ENCODE measurements at places on chromosomes 1 and 21. TPM values are rescaled to one million over a fixed set of nuclear protein-coding genes. Genes with fewer than 3 reads are reported as not detected.

IFT25 gene
- total RNA-seq = 40.3 TPM

ATP1A2 gene
- total RNA-seq = 0.58 TPM

WNT3A gene
- not detected for total RNA-seq

ZNF695 gene
- 2.0 TPM for total RNA-seq

GOLPH3L gene
- total RNA-seq = 13.6 TPM

DNM3 gene
- 2.0 TPM for total RNA-seq

COL18A1 gene
- 69.7 TPM for total RNA-seq

CNR2 gene
- total RNA-seq = not detected

CHI3L1 gene
- 14.8 TPM for total RNA-seq

ADSS2 gene
- 41.2 TPM for total RNA-seq

KIAA1614 gene
- total RNA-seq = 9.6 TPM

DNAJC28 gene
- 1.3 TPM for total RNA-seq

DNALI1 gene
- total RNA-seq = 5.5 TPM

TLR5 gene
- total RNA-seq = not detected

KCNC4 gene
- 8.6 TPM for total RNA-seq

SMIM1 gene
- 2.8 TPM for total RNA-seq

OR14K1 gene
- total RNA-seq = not detected

TLCD4 gene
- 0.29 TPM for total RNA-seq

ITGB2 gene
- not detected for total RNA-seq

CITED4 gene
- 2.5 TPM for total RNA-seq

RNU1-4 gene
- under 0.01 TPM for total RNA-seq

LCE3E gene
- total RNA-seq = not detected

ST6GALNAC5 gene
- total RNA-seq = 0.44 TPM

DCST1 gene
- total RNA-seq = not detected

CBR3 gene
- total RNA-seq = 26.3 TPM

KIAA0040 gene
- 0.17 TPM for total RNA-seq

TAS1R3 gene
- total RNA-seq = 0.50 TPM

DYNLT5 gene
- total RNA-seq = 0.33 TPM

ACTRT2 gene
- total RNA-seq = not detected

PAPPA2 gene
- 2.2 TPM for total RNA-seq

FOXJ3 gene
- 20.8 TPM for total RNA-seq

EPHA8 gene
- not detected for total RNA-seq

BARHL2 gene
- total RNA-seq = not detected

TSPEAR gene
- total RNA-seq = not detected

GSTM4 gene
- total RNA-seq = 28.2 TPM

S100A9 gene
- not detected for total RNA-seq

THEM5 gene
- total RNA-seq = 0.17 TPM

CHODL gene
- 0.15 TPM for total RNA-seq

LENEP gene
- not detected for total RNA-seq

CYYR1 gene
- total RNA-seq = 0.15 TPM

OR2L8 gene
- total RNA-seq = not detected

CFHR4 gene
- not detected for total RNA-seq

Measured in smooth muscle cell of trachea (primary cell).